HFFc6 (cell line): ENCODE measurements at places on chromosomes 7 and 10.
A peak's percentile ranks its signal among the peaks of the same experiment; 100 is the strongest.

DNA sequence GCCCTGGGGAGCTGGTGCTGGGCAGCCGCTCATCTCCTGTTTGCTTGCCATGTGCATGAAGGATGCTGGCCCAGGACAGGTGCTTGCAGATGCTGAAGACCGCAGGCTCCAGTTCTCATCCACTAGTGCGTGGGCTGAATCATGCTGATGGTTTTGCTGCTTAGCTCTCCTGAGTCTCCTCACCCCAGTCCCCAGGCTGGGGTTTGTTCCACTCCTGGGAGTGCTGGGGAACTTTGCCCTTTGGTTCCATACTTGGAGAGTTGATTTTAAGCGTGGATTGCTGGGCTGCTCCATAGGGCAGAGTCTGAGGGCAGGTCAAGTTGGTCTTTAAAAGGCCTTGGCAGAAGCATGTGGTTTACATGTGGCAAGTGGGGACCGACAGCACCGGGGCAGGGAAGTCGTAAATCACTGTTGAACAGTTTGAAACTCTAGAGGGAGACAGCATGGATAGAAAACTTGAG, 9.1 kb downstream of the DYNC2I1 start:
- DNase-seq = no peak

- no peak for DNase-seq
Measured at GRCh38 chr7:75630549-75630948, 108.2 kb downstream of the HIP1 start.

- DNase-seq = no peak
Measured at GRCh38 chr7:107364787-107365186, 105.1 kb upstream of the GPR22 start.

DNA sequence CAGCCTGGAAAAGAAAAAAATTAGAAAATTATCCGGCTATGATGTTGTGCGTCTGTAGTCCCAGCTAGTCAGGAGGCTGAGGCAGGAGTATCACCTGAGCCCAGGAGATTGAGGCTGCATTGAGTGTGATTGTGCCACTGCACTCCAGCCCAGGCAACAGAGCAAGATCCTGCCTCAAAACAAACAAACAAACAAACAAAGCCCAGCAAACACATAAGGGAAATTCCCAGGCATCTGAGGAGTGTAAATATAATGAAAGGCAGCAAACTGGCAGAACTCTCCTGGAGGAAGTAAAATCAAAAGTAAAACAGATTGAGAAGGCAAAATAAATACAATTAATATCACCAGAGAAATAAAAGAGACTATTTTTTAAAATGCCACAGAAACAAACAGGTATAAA, 84.5 kb upstream of the ITGB1 start:
- DNase-seq = no peak

DNA sequence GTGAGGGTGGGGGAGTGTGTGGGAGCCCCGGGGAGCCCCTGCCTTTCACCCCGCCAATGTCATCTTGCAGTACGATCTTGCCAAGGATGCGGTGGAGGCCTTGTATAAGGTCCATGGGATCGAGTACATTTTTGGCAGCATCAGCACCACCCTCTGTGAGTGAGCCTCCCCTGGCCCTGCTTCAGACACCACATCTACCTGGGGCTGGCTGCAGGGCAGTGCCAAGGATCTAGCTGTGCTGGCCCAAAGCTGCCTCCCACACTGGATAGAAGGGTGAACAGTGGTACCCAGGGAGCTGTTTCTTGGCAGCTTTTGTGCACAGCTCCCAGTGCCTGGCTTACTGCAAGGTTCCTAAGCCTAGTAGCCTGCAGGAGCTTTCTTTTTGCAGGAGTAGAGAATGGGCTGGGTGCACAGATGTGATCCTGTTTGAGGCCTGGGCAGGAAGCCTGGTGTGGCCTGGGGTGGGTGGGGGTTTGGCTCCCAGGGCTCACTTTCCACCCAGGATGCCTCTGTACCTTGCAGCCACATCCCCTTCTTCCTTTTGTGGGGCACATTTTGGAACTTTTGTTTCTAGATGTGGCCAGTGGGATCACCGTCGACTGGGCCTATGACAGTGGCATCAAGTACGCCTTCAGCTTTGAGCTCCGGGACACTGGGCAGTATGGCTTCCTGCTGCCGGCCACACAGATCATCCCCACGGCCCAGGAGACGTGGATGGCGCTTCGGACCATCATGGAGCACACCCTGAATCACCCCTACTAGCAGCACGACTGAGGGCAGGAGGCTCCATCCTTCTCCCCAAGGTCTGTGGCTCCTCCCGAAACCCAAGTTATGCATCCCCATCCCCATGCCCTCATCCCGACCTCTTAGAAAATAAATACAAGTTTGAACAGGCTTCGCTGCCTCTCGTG, 12.2 kb upstream of the CPA1 start:
- no peak for DNase-seq

DNA sequence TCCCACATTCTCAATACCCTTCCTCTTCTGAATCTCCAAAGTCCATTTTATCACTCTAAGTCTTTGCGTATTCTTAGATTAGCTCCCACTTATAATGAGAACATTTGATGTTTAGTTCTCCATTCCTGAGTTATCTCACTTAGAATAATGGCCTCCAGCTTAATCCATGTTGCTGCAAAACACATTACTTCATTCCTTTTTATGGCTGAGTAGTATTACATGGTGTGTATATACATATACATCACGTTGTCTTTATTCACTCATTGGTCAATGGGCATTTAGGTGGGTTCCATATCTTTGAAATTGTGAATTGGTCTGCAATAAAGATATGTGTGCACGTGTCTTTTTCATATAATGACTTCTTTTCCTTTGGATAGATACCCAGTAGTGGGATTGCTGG, 32.3 kb downstream of the GPR22 start:
- DNase-seq = no peak

- no peak for DNase-seq
Measured at GRCh38 chr7:79291498-79291865, 162.0 kb downstream of the MAGI2 start.

GRCh38 chr10:69181433-69181832, 1.4 kb downstream of the SUPV3L1 start:
- no peak for DNase-seq

- no peak for DNase-seq
Measured at GRCh38 chr7:79837915-79838314, 296.7 kb upstream of the GNAI1 start.

DNA sequence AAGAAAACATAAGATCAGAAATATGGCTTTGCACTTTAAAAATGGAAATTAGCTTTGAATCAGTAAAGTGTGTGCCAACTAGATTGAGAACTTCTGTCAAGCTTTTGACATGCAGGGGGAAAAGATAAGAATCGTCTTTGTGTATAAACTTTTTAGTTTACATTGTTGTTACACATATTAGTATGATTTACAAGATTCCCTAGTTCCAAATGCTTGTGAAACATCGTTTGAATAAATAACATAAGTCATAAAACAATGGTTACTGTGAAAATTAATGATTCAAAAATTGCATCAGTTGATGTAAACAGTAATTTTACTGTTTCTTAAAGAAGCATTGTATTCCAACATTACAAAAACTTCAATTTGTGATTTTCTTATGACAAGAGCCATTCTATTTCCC, 207.6 kb upstream of the MTPN start:
- no peak for DNase-seq

DNA sequence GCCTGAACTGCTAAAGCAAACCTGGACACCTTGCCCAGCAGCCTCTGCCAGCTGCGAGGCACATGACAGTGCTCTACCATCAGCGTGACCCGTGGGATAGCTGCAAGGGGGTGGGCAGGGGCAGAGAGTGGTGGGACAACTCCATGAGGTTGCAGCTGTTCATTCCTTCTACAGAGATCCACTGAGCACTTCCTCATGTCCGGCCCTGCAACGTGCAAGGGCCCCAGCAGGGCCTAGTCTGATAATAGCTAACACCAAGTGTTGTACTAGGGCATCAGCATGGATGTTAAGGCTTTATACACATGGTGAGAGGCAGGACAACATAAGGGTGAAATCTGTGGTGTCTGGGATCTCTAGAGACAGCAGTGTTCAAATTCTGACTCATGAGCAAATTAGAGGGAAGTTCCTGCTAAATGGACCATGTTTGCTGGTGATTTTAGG, 14.3 kb downstream of the NOD1 start:
- no peak for DNase-seq

- DNase-seq = peak; percentile 71
Measured at GRCh38 chr7:27237735-27238334, 4.8 kb upstream of the EVX1 start.

GRCh38 chr10:9102026-9102425, 1047.5 kb downstream of the GATA3 start:
- no peak for DNase-seq

- DNase-seq = peak; percentile 15
Measured at GRCh38 chr7:92244808-92245486, 767 bp downstream of the KRIT1 start.

GRCh38 chr10:78931321-78932053, 137.3 kb upstream of the ZMIZ1 start:
- DNase-seq = peak; percentile 79
